CD4-positive, alpha-beta memory T cell (primary cell): ENCODE measurements at places on chromosomes 3 and 15.

DNA sequence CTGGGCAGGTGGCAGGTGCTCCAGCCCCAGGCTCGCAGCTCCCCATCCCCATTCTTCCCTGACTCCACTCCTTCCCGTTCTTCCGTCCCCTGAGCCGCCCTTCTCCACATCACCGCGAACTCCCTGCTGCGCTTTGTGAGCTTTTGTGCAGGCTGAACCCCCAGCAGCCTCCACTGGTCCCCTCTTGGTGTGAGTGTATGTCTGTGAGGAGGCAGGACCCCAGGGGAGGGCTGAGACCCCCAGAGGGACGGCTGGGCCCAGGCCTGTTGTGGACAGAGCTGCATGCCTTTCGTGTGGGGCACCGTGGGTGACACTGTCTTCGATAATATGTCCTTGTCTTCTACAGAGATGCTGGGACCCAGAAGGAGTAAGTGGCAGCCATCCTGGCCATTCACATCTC lies 7.3 kb upstream of the ITIH3 start:
- H3K36me3 ChIP-seq = no peaks in the 10 kb centered on the region
- DNase-seq = no peak
- no peak overlapping the region for H3K27ac ChIP-seq

DNA sequence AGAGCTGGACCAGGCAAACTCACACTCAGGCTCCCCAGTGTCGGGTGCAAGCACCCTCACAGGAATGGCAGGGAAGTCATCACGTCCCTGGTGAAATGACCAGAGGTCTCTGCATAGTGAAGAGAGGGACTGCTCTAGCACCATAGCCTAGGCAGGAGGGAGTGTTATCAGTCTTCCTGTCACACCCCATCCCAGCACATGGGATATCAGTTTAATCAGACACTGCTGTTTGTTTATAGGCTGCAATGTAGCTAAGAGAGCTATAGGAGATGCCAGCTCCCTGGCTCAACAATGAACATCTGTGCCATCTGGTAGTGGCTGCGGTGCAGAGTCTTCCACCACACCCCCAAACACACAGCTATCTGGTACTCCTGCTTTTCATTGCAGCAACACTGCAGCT lies 776.6 kb downstream of the ZNF385D start:
- no peak overlapping the region for H3K4me3 ChIP-seq
- H3K36me3 ChIP-seq = no peaks in the 10 kb centered on the region
- no peak overlapping the region for H3K27ac ChIP-seq
- no peaks in the 10 kb centered on the region for H3K4me1 ChIP-seq

DNA sequence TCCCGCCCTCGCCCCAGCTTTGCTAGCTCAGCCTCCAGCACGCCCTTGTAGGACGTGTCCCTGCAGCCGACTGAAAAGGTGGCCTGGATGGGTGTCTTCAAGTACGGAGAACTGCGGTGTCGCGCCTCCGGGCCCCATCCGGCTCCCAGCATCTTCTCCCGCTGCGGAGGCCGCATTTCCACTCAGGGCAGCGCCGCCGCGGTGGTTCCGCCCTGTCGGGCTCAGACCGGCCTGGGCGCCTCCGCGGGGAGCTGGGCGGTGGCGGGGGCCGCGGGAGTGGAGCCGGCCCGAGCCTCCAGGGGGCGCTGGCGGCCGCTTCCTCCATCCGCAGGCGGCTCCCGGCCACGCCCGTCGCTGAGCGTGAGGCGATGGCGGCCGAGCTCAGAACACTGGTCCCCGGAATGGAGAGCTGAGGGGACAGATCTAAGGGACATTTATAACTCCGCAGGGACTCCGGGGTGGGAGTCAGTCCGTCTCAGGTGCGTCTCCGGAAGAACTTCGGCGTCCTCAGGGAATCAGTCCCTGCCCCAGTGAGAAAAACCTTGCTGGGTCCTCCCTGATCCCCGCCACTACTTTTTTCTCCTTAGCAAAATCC lies 13.6 kb upstream of the SMCO1 start:
- H3K36me3 ChIP-seq = no peaks in the 10 kb centered on the region
- no peak overlapping the region for H3K27ac ChIP-seq
- H3K4me3 ChIP-seq = peak overlapping the region; percentile 60
- no peaks in the 10 kb centered on the region for H3K4me1 ChIP-seq
- peak; percentile 66 for DNase-seq

- no peak overlapping the region for H3K4me3 ChIP-seq
- H3K36me3 ChIP-seq = no peaks in the 10 kb centered on the region
- H3K27me3 ChIP-seq = peaks cover 45% of the 10 kb centered on the region
Measured at GRCh38 chr15:96329403-96329981, 1.0 kb upstream of the NR2F2 start.

DNA sequence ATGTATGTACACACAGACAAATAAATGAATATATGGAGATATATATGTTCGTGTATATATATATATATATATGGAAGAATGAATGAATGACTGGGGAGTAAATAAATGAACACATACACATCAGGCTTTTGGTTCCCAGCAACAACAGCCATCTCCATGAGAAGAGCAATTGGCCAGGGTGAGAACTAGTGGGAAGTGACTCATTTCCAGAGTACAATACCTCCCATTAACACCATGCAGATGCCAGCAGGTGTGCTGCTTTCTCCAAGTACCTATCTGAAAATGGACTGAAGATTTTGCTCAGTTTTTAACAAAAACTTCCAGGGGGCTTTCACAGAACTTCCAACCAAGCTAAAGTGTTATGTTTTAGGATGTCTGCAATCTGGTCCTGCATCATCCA lies 179.8 kb upstream of the SLC2A2 start:
- DNase-seq = no peak
- no peak overlapping the region for H3K4me3 ChIP-seq
- no peaks in the 10 kb centered on the region for H3K27me3 ChIP-seq
- no peak overlapping the region for H3K27ac ChIP-seq
- no peaks in the 10 kb centered on the region for H3K4me1 ChIP-seq

DNA sequence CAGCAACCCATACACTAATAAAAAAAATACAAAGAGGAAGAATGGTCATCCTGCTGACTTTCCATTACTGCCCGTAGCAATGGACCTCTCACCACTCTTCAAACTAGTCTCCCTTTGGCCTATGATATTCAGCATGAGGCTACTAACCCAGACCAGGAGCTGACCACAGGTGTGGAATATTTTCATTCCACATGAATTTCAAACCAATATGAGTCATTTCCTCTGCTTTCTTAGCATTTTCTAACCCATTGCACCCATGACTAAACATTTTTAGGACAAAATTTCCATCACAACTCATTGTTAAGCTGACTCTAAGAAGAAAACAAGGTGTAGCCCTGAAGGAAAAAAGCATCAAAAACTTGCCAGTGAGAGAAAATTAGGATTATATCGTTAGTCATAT lies 34.0 kb upstream of the ZPLD1 start:
- H3K36me3 ChIP-seq = no peaks in the 10 kb centered on the region
- no peak for DNase-seq
- H3K27ac ChIP-seq = no peak overlapping the region
- H3K4me3 ChIP-seq = no peak overlapping the region

- DNase-seq = no peak
- no peak overlapping the region for H3K4me3 ChIP-seq
- H3K4me1 ChIP-seq = no peaks in the 10 kb centered on the region
- no peaks in the 10 kb centered on the region for H3K36me3 ChIP-seq
- H3K27me3 ChIP-seq = no peaks in the 10 kb centered on the region
Measured at GRCh38 chr3:139248593-139249255, 95.1 kb upstream of the MRPS22 start.

DNA sequence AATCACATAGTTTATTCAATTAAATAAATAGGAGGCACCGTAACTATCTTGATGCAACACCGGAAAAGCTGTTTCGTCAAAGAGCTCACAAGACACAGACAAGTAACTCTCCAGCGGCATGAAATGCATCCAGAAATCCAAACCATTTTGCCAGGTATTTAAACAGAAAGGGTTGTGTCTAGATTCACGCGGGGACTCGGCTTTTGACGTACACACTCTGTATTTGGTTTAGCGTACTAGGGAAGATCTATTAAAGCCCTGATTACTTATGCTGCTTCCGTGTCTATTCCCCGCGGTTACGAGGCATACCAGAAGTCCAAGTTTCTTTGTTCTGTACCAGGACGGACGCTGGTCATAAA lies 718 bp downstream of the BNIP2 start:
- peak; percentile 46 for DNase-seq
- H3K4me1 ChIP-seq = peaks cover 52% of the 10 kb centered on the region
- peak overlapping the region; percentile 100 for H3K27ac ChIP-seq
- peak overlapping the region; percentile 61 for H3K4me3 ChIP-seq
- peaks cover 7% of the 10 kb centered on the region for H3K36me3 ChIP-seq

DNA sequence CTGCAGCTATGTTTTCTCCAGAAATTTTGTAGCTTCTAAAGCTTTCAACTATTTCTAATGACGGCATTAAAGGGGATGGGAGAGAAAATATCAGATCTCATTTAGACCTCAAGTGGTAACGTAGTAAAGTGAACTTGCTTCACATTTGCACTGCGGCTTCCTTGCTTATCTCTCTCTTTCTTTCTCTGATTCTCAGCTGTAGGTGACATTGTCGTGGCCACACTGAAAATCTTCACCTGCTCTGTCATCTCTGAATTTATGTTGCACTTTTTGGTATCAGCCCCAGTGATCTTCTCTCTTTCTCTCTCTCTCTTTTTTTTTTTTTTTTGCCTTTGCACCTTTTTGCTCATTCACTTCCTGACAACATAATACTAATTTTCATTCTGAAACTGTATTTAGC lies 254.1 kb upstream of the SATB1 start:
- peak; percentile 65 for DNase-seq
- H3K4me1 ChIP-seq = peaks cover 52% of the 10 kb centered on the region
- no peak overlapping the region for H3K4me3 ChIP-seq
- no peak overlapping the region for H3K27ac ChIP-seq
- H3K27me3 ChIP-seq = no peaks in the 10 kb centered on the region

DNA sequence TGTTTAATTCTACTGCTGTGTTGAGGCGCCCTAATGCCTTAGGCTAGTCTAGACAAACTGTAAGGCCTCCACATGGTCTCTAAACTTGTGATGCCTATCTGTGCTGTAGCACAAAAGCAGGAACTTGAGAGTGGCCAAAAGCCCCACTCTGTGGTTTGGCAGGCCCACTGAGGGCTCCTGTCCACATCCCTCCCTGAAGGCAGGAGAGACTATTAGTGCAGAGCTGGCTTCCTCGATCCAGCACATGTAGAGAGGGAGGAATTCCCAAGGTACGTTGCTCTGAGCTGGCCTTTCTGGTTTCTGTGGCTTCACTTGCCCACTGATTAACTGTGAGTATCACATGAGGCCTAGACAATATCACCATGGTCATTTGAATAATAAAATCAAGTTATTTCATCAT lies 90.6 kb downstream of the POLR2M start:
- no peaks in the 10 kb centered on the region for H3K27me3 ChIP-seq
- no peak for DNase-seq
- no peak overlapping the region for H3K4me3 ChIP-seq
- no peak overlapping the region for H3K27ac ChIP-seq
- H3K4me1 ChIP-seq = no peaks in the 10 kb centered on the region
- no peaks in the 10 kb centered on the region for H3K36me3 ChIP-seq

DNA sequence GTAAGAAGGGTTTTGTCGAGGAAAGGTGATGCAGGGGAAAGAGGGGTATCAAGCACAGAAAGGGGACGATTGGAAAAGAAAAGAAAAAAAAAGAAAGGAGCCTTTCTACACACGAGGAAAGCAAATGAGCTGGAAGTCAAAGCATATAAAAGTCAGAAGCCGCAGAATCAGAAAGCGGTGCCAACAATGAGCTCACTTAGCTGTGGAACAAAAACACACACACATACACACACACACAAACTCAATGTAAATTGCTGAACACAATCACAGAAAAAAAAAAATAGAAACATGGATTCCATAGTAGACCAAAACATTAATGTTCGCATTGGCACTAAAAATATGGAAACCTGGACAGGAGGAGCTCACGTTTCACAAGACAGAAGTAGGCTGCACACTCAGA lies 63.4 kb upstream of the FEZF2 start:
- no peak overlapping the region for H3K27ac ChIP-seq
- no peaks in the 10 kb centered on the region for H3K36me3 ChIP-seq
- no peak for DNase-seq
- no peak overlapping the region for H3K4me3 ChIP-seq
- no peaks in the 10 kb centered on the region for H3K4me1 ChIP-seq

GRCh38 chr3:182516597-182517336 lies 276.5 kb upstream of the ATP11B start:
- H3K27ac ChIP-seq = no peak overlapping the region
- DNase-seq = no peak
- H3K4me1 ChIP-seq = no peaks in the 10 kb centered on the region
- no peaks in the 10 kb centered on the region for H3K27me3 ChIP-seq
- no peak overlapping the region for H3K4me3 ChIP-seq

DNA sequence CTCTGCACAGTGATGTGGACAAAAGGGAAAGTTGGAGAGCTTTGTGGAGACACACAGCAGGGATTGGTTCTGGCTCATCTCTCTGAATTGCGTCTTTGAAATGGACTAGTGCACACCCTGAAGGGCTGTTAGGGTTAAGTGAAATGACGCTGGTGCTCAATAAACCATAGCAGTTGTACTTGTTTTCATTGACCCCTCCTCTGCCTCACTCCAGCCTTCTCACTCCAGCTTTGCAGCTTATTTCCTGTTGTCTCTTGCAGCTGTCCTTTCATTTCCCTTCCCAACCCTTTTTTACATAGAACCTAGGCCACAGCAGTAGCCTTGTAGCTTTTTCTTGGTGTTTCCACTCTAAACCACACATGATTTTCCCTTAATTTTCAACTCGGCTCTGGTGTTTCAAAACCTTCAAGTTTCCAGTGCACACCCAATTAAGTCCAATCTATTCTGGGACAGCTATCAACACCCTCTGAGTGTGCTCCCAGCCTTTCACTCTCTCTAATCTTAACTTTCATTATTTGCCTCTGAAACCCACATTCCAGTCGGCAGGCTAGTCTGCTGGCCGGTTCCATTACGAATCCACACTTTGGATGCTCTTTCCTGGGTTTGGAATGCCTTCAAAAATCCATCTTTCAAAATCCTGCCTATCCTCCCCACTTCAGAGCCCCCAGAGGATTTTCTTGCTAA lies 6.4 kb downstream of the C3orf52 start:
- no peaks in the 10 kb centered on the region for H3K27me3 ChIP-seq
- H3K36me3 ChIP-seq = no peaks in the 10 kb centered on the region
- H3K4me1 ChIP-seq = peaks cover 15% of the 10 kb centered on the region
- H3K4me3 ChIP-seq = no peak overlapping the region

DNA sequence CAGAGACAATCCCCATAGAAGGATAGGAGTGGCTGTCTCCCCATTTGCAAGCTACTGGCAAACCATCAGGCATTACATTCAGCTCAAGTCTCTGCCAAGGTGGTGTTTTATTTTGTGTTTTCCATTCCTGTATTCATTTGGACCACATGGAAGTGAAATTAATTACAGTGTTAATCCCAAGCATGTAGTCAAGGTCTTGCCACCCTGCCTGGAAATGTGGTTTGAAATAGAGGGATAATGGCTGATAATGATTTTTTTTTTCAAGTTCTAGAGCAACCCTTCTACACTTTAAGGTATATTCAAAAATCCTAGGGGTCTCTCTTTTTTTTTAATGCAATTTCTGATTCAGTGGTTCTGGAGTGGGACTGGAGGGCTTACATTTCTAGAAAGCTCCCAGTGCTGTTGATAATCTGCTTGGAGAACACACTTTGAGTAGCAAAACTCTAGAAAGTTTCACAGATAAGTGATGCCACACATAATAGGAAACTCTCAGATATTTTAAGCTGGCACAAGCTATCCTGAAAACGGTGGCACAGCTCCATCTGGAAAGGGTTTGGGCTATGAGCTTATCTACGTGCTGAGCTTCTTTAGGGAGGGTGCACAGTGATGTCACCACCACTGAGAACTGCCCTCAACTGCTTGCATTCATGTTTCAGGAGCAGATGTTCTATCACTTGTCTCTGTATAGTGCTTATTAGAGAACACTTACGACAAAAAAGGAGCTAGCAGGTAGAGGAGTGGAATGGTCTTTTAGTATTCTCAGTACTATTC lies 140.1 kb upstream of the IL12A start:
- H3K27ac ChIP-seq = no peak overlapping the region
- DNase-seq = no peak
- H3K27me3 ChIP-seq = no peaks in the 10 kb centered on the region
- no peaks in the 10 kb centered on the region for H3K4me1 ChIP-seq
- H3K4me3 ChIP-seq = no peak overlapping the region
- H3K36me3 ChIP-seq = no peaks in the 10 kb centered on the region
